ENCODE measurements at places on chromosomes 3 and 15.

DNA sequence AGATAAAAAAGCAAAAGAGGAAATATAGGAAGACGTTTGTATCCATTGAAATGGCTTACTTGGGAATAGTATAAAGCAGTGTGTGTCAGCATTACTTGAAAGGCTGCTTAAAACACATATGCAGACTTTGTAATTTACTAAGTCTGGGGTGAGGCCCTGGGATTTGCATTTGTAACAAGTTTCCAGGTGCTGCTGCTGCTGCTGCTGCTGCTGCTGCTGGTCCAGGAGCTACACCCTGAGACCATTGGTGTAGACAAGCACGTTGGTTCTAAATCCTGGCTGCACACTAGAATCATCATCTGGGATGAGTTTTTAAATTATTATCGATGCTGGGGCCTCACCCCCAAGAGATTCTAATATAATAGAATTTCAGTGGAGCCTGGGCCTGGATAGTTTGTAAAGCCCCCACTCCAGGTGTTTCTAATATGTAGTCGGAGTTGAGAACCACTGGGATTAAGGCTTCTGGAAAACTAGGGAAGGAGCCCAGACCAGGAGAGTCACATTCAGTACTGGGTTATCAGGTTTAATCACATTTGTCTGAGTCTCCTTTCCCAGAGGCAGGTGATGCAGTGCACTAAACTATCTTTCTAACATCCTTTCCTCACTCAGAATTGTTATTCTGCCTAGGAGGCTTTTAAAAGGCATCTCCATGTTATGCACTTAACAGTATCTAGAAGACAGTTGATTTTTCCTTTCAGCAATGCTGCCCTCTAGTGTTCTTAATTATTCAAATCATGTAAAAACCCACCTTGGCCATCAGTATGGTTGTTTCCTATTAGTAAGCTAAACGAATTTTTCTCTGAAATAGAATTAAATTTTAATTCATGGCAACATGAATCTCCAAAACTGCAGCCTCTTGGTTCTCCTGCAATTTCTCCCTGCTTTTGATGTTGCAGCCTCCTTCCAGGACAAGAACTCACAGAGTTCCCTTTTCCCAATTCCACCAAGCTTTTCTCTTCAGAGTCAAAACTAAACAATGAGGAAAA lies 45.4 kb downstream of the SSR3 start:
- DNase-seq = no peak

DNA sequence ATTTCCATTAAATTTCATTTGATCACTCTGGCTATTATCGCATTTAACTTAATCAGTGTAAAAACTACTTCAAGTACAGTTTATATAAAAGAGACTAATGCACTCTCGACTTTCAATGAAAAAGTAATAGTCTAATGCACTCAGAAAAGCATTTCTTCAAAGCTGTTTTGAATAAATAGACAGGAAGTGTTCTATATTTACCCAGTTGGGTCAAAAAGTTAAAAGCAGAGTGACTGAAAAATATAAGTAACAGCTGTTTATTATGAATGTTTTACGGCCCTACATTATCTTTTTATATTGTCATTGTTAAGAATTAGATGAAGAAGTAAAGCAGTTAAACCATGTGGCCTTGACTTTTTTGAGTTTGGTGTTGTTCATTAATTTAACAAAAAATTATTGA lies 391.8 kb downstream of the ZPLD1 start:
- no peak for DNase-seq

DNA sequence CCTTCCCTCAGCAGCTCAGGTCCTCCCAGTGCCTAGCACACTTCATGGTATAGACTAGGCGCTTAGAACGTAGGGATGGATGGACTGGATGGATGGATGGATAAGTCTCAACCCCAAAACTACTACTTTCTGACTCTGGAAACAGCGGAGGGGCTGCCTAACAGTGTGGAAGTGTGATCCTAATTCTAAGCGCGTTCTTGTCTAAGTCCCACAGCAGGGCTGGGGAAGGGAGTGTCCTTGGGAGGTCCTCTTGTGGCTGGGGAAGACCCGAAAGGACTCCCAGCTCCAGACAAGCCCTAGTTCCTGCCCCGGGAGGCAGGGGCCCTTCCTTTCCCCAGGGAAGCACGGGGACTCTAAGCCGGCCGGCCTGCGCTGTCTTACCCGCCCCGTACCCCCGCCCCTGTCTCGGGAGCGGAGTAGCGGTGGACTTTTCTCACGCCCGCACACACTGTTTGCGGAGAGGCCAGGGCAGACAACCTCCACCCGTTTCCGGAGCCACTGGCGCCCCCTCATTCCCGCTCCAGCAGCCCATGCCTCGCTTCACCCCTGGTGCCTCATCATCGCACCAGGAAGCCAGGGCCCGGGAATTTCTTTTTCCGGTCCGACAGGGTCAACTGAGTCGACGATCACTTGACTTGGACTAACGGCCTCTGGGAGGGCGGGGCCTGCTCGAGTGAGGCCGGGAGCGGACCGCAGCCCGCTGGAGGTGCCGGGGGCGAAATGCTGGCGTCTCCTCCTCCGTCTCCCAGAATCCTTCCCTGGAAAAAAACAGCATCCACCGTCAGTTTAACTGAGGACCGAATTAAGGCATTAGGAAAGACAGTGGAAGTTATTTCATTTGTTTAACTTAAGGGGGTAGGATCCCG lies 133.3 kb downstream of the TBC1D2B start:
- peak; percentile 12 for DNase-seq

GRCh38 chr3:29373131-29373680 lies 92.3 kb downstream of the RBMS3 start:
- DNase-seq = no peak

GRCh38 chr3:43221076-43221475 lies 65.3 kb upstream of the SNRK start:
- no peak for DNase-seq

- DNase-seq = no peak
Measured at GRCh38 chr15:38662033-38662802, 97.6 kb upstream of the RASGRP1 start.

DNA sequence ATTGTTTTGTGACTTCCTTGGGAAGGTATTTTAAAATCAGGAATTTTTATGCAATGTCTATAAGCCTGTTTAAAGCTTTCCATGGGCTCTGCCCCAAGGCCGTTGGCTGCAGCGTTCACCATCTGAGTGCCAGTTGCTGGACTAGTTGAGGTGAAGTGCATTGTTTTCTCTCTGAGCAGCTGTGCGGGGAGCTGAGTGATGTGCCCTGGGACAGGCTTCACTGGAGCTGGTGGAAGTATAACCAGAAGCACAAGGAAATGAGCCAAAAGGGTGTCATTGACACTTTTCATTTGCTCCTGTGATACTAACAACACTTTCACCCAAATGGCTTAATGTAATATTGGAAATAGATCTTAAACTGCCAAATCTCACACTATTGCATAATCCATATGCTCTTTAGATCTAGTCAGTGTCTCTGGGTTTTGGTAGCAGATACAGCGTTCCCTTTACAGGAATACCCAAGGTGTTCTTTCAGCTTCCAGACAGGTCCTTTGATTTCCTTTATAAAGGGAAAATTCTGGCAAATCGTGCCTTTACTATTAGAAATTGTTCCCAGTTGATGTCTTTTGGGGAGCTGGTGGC lies 29.2 kb downstream of the APH1B start:
- DNase-seq = no peak

DNA sequence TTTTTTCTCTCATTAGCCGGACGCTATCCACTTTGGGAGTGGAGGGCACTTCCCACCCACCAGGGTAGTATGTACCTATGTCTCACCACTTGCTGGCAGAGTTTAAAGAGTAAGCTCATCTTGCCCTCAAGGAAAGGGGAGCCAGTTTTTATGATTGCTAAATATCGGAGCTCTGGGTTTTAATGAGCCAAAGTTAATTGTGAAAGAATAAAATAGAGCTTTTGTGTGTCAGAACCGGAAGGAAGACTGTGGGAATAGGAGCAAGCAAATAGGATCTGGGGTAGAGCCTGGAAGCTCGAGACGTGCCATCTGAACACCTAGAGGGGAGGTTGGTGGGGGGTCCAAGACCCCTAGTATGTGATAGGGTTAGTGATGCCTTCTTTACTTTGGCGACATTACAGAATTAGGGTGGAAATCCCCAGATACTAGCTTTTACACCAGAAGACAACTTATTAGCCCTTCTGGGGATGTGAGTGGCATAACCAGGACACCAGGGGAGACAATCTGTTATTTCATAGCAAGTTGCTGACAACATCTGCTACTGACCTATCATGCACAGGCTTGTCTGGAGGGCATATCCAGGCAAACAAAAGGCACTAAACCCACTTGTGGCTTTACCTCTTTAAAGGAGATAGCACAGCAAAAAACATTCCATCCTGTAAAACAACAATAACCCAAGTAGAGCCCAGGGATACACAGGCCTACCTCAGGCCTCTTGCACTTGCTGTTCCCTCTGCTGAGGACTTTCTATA lies 333.8 kb downstream of the ZNF621 start:
- no peak for DNase-seq
